Stimulated activated CD8-positive, alpha-beta memory T cell treated with anti-CD3 and anti-CD28 coated beads, Interleukin-7, amount 100 ng/mL, for 1 hour (primary cell): ENCODE measurements at places on chromosomes 16 and 17.

- DNase-seq: no peak
Observed at GRCh38 chr16:72110662-72111615, 17.3 kb downstream of the DHX38 start.

DNA sequence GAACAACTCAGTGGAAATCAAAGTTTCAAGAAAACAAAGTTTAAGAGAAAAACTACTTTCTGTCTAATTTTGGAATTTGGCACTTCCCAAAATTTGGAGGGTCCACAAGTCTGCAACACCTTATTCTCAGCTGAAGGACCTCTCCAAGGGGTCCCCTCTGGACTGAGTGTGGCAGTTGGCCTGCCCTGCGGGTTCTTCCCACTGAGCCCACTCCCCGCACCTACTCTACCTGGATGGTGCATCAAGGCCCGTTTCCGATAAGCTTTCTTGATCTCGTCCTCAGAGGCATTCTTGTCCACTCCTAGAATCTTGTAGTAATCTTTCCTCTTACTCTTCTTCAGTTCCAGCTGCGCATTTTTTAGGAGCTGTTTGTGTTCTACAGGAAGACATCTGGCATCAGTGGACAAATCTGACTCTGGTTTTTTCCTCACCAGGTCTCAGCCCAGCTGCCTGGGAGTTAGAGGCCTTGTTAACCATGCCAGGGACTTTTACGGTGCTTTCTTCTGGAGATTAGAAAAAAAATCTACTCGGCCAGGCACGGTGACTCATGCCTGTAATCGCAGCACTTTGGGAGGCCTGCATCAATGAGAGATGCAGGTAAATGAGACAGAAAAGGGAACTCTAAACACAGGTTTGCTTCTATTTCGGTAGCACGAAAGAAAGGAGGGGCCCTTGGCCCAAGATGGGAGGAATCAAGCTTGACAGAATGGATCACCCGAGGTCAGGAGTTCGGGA is 15.6 kb downstream of the CNP start:
- DNase-seq: no peak

DNA sequence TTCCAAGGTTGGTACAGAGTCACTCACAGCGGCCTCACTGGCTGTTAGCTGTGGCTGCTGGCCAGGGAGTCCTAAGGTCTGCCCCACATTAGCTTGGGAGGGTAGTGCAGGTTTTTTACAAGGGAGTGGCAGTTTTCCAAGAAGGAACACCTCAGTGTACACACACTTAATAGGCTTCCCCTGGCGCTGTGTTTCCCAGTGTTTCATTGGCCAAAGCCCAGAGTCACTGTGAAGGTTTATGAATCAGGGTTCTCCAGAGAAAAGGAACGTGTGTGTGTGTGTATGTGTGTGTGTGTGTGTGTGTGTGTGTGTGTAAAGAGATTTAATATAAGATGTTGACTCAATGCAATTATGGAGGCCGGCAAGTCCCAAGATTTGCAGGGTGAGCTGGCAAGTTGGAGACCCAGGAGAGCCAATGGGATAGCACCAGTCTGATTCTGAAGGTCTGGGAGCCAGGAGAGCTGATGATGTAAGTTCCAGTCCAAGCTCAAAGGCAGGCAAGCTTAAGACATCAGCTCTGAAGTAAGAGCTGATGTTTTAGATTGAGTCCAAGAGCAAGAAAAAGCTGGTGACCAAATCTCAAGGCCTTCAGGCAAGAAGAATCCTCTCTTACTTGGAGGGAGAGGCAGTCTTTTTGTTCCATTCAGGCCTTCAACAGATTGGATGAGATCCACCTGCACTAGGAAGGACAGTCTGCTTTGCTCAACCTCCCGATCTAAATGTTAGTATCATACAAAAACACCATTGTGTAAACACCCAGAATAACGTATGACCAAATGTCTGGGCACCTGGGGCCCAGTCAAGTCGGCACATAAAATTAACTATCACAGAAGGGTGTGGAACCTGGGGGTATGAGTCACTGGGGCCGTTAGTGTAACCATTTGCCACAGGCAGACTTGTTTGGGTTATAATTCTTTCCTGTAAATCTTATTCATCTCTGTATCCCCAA is 206.8 kb downstream of the PRKCA start:
- DNase-seq: no peak

DNA sequence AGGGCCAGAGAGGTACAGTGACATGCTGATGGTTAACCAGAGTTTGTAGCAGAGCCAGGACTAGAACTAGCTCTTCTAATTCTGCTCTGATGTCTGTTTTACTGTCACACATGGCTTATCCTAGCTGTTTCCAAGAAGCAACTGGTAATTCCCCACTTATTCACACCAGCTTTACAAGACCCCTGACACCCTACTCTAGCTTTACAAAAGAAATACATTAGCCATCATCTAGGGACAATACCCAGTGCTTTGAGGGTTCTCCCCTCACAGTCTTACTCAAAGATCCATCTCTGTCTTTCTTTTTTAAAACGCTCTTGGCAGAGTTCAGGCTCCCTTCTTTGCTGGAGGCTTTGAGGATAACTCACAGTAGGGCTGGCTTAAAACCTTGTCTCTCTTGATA is 197.3 kb upstream of the PMFBP1 start:
- no peak for DNase-seq

- DNase-seq: no peak
Observed at GRCh38 chr17:79948406-79948944, 87.2 kb downstream of the TBC1D16 start.

GRCh38 chr16:66494916-66495315 is 55.0 kb downstream of the TK2 start:
- DNase-seq: no peak

DNA sequence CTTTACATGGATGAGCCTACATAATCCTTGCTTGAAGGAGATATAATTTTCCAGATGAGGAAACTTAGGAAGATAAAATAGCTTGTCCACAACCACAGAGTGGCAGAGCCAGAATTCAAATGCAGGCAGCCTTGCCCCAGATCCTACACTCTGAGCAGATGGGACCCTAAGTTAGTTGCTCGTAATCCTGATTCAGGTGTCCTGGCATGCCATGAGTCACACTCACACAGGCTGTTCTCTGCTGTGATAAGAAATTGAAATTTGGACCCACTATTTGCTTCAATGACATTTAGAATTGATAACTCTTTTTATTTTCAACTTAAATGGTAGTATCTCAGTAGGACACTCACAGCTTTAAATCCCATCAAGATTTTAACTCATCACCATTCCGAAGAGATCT is 150.7 kb upstream of the CACNG5 start:
- no peak for DNase-seq

DNA sequence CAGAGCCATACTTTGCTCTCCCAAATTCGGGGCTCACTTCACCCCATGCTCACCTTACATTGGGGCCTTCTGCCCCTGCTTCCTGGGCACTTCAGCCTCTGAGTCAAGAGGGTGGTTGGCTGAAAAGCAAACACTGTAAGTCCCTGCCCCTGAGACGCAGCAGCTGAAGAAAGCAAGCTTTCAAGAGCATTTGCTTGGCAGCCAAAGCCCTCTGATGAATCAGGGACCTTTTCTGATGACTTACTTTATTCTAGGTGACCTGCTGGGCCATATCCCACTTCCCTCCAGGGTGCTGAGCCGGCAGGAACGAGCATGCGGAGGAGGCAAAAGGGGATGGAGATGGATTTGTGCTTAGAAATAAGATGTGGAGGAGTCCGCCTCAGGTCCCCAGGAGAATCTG is 147.0 kb upstream of the TNRC6C start:
- DNase-seq: no peak

- no peak for DNase-seq
Observed at GRCh38 chr16:23282568-23282967, 19.5 kb upstream of the SCNN1B start.

DNA sequence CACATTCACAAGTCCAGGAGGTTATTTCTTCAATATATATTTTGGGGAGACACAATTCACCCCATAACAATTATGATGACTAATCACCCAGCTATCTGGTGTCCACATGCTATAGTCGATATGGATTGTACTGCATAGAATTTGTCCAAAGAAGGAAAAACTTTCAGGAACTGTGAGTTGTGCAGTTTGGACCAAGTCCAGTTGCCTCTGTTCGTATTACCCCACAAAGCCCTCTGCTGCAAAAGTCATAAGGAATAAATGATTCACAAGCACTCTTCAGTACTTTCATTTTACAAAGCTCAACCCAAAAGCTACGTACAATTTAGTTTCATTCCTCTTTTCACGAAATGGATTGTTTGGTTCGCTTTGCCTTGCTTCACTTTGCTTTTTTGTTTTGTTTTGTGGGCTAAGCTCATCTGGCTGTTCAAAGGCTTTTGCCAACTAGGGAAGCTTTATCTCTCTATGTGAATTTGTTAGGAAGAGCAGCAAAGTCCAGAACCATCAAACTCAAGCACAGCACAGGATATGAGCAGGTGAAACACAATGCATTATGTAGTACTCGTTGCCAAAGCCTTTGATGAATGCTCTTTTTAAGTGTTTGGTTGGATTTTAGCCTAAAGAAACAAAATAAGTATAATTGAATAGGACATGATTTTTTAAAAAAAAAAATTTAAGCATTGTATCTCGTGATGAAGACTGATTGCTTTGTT is 98.6 kb downstream of the ZNF18 start:
- DNase-seq: no peak

DNA sequence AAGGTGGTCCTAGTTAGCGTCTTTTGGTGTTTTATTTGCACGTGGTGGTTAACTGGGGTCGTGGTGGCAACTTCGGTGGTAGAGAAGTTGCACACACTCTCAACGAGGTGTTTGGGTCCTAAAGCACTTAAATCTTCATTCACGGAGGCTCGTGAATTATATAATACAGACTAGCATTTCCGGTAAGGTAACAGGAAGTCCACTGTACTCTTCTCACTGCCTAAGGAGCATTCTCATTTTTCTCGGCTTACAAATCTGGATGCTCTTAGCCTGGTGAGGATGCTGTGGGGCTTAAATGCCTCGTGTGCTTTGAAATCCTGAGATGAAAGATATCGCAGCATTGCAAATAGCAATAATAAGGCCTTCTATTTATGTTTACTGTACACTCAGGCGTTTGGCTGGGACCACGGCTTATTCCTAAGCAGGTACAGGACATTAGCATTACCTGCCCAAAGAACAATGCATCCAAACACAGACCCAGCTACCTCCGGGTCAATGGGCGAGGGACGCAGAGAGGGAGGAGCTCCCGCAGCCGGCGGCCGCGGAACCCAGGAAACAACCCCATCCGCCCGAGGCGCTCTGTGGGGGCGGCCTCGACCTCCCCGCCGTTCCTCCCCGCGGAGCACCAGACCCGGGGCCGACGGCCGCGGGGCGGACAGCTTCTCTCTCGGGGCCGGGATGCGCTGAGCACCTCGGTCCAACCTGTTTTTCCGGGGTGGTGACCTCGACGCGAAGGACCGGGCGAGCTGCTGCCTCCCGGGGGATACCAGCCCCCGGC is 856 bp downstream of the DNAJA2 start:
- DNase-seq: no peak

GRCh38 chr17:6599364-6599763 is 41.1 kb downstream of the KIAA0753 start:
- DNase-seq: no peak

DNA sequence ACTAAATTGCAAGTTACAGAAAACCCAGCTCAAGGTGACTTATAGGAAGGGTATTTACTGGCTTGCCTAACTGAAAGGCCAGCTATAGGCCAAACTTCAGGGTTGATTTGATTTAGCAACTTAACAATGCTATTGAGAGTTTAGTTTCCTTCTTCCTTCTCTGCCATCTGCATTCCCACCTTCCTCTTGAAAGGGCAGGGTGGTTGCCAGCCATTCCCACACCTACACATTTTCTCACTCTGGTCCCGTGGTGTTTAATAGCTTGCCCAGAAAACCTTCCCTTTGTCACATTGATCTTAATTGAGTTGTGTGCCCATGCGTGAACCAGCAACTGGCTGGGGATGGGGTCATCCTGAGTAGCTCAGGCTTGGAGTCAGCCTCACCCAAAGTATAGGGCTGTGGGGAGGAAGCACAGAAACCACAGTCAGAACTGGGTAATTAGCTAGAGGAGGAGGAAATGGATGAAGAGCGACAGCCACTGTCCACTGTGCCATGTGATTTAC is 194.7 kb downstream of the SPECC1 start:
- no peak for DNase-seq

DNA sequence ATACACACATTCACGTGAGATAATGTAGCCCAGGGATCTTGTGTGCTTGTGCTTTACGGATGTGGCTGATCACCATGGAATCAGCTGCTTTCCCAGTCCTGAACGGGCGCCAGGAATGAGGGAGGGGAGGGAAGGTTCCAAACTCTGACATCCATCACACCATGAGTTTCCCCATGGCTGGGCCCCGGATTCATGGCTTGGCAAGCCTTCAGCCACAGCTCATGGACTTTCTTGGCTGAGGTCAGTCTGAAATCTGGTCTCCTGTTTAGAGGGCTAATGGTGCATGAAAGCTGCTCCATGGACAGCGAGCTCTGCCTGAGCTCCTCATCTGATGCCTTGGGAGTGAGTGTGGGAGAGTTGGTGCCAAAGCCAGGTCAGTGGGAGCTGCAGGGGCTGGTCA is 767.6 kb upstream of the EEF2KMT start:
- no peak for DNase-seq

GRCh38 chr16:67801883-67802282 is 4.5 kb downstream of the RANBP10 start:
- no peak for DNase-seq

DNA sequence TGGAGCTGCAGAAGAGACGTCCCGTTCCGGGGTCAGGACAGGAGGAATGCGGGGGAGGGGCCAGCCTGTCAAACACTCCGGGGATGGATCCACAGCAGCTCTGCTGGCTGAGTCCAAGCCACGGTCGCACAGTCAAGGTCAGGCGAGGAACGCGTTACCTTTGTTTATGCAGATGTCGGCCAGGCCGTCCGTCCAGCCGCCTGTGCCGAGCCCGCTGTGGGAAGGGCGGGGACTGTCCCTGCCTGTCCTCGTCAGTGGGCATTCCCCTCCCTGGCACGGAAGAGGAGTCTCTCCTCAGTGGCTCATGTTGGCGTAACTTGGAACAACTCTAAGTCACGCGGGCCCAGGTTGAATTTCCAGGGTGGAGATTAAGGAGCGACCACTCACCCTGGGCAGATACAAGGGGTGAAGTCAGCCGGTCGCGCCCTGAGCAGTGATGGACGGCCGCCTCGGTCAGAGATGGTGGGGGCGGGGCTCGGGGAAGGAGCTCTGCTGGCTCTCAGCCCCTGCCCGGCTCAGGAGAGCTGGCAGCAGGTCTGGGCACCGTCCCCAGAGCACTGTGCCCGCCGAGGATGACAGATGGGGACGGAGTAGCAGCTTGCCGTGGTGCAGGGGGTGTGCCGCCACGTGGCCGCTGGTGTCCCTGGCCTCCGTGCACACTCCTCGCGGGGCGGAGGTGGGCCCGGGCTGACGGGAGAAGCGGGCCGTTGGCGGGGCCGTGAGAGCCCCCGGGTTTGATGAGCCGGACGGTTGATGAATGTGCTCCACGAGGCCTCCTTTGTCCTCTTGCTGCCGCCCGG is 7.3 kb downstream of the CACNA1H start:
- DNase-seq: no peak

- DNase-seq: no peak
Observed at GRCh38 chr17:28860363-28860808, 5.6 kb downstream of the ERAL1 start.

GRCh38 chr17:42682722-42683403 is 532 bp downstream of the CNTNAP1 start:
- DNase-seq: no peak
